ENCODE measurements at places on chromosomes 1 and 21.

DNA sequence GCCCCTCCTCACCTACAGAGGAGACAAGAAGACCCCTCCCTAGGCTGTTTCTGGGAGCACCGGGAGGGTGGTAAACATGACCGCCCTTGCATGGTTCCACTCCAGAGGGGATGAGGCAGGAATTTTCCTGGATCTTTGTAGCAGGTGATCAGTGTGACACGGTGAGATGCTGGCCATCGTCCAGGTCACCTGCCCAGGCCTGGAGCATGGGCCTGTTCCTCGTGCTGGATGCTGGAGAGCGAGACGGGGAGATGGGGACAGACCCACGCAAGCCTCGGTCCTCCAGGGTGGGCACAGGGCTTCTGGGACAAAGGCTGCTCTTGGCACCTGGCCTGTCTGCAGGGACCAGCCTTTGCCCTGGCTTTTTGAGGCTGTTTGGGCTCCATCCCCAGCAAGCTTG is 46.2 kb downstream of the DMRTB1 start:
- no peak for DNase-seq

DNA sequence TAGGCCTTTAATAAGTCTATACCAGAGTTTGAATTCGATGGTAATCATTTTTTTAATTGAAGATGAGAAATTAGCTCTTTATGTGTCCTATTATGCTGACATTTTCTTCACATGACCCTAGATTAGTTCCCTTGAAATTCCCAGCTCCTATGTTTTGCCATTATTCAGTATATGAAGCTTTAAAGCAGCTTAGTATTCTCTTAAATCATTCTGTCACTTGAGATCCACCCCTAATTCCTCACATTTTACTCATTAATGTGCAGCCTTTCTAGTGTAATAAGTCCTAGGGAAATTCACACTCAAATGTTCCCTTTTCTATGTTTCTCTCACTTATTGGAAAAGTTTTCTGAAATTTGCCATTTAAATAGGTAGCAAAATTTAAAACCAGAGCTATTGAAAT is 704.5 kb upstream of the B3GALT2 start:
- peak; percentile 5 for DNase-seq

- DNase-seq, result no peak
These were observed 17.6 kb downstream of the COL8A2 start for GRCh38 chr1:36107394-36107793.

GRCh38 chr1:217660353-217661062 is 29.4 kb downstream of the SPATA17 start:
- peak; percentile 85 for DNase-seq

DNA sequence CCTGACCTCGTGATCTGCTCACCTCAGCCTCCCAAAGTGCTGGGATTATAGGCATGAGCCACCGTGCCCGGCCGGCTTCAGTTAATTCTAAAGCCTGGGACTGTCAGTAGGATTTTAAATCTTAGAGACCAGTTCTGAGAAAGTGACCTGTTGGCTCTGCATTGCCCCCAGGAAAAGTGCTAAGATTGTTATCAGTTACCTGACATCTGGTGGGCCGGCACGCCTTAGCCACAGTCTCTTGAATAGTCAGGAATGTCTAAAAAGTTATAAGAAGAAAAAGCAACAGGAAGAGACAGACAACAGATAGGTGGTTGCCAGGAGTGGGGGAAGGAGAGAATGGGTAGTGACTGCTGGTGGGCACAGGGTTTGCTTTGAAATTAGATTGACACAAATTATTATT is 35.1 kb downstream of the RABGAP1L start:
- DNase-seq, result no peak

- no peak for DNase-seq
These were observed 72.1 kb downstream of the GPR52 start for GRCh38 chr1:174519844-174520243.

DNA sequence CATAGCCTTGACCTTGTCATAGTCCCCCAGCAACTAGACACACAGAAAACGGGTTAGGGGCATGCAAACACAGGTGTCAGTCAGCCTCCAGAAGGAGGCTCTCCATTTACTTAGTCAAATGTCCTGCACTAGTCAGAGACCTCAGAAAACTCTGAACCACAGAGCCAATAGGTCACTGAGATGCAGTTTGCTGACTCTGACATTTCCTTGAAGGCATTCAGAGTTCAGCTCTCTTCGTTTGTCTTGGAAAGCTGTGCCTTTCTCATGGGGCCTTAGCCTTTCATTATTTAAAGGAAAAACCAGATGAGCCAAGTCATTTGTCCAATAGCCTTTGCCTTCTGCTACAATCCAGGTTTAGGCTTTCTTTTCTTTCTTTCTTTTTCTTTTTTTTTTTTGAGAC is 3.5 kb downstream of the OLFML2B start:
- no peak for DNase-seq

DNA sequence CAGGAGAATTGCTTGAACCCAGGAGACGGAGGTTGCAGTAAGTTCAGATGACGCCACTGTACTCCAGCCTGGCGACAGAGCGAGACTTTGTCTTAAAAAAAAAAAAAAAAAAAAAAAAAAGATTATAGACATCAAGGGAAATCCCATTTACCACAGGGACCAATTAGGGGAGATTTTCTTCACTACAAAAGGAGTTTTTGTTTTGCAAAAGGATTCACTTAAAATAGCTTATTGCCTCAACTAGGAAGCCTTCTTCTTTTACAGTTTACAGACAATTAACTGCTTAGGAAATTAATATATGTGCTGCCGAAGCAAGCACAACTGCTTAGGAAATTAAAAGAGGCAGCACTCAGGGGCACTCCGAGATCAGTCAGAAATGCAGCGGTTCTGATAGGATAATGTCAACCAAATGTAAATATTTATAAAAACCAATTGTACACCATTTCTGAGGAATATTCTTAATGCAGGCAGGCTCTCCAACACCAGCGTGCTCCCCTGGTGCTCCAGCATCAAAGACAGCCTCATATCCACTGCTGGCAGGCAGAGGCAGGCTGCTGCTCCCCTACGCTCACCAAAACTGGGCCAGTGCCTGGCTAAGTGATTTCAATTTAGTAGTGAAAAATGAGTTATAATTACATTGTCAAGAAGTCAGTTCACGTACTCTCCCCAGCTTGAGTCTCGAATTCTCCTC is 107.9 kb upstream of the RAB4A start:
- DNase-seq, result no peak

- no peak for DNase-seq
These were observed 8.7 kb downstream of the PLXNA2 start for GRCh38 chr1:208235356-208235981.

DNA sequence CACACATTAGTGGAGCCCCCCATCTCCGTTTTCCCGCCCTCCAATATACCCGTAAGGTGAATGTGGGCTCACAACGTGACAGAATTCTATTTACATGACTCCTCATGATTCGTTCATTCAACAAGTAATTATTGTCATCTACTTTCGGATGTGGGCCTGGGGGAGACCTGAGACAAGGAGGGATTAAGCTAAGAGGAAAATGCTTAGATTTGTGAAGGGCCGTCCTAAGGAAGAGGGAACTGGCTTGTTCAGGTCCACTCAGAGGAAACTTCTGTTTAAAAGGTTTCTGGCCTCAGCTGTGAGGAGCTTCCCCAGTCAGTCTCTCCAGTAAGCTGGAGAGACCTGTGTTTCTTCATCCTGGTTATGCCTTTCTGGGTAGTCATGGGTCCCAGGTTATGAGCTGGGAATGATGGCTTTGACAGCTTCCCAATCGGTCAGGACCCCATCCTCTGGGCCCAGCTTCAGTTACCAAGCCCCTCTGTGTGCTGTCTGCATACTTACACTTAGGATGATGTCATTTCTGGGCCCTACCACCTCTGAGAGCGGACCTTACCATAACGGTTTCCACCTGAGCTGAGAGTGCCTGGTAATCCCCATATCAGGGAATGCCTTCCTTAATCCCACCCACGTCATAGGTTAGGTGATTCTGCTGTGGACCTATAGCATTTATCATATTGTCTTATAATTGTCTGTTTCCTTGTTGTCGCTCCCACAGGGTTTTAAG is 687 bp upstream of the ERI3 start:
- no peak for DNase-seq

DNA sequence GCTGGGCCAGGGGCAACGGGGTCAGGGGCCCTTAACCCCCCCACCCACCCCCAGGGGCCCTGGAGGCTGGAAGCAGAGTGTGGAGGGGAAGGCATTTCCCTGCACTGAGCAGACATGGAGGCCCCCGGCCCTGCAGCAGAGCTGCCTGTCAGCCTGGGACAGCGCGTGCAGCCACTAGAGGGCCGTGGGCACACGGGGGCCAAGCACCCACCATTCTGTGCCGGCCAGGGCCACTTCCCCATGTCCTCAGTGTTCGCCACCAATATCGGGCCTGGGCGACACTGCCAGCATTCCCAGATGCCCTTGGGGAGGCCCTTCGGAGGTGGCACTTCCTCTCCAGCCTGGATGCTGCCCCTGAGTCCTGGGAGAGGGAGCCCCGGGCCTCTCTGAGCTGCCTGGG is 23.2 kb upstream of the ARHGEF16 start:
- DNase-seq, result no peak

DNA sequence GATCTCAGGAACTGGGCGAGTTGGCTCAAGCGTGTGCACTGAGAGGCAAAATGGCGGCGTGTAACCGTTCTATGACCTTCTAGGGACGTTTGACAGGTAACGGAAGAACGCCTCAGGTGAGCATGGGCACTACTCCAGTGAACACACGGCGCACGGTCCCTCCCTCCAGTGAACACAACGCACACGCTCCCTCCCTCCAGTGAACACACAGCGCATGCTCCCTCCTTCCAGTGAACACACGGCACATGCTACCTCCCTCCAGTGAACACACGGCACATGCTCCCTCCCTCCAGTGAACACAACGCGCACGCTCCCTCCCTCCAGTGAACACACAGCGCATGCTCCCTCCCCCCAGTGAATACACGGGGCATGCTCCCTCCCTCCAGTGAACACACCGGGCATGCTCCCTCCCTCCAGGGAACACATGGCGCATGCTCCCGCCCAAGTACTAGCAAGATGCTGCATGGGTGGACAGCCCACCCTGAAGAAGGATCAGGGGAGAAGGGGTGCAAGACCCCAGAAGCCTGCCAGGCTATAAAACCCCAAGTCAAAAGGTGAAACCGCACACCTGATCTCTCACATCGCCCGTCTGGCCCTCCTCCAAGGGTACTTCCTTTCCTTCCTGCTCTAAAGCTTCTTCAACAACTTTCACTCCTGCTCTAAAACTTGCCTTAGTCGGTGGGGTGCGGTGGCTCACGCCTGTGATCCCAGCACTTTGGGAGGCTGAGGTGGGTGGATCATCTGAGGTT is 3.5 kb downstream of the C1orf159 start:
- no peak for DNase-seq

GRCh38 chr1:212218911-212219310 is 66.3 kb upstream of the PPP2R5A start:
- DNase-seq, result peak; percentile 86

GRCh38 chr1:204384636-204385352 is 25.1 kb upstream of the PLEKHA6 start:
- DNase-seq, result peak; percentile 25

DNA sequence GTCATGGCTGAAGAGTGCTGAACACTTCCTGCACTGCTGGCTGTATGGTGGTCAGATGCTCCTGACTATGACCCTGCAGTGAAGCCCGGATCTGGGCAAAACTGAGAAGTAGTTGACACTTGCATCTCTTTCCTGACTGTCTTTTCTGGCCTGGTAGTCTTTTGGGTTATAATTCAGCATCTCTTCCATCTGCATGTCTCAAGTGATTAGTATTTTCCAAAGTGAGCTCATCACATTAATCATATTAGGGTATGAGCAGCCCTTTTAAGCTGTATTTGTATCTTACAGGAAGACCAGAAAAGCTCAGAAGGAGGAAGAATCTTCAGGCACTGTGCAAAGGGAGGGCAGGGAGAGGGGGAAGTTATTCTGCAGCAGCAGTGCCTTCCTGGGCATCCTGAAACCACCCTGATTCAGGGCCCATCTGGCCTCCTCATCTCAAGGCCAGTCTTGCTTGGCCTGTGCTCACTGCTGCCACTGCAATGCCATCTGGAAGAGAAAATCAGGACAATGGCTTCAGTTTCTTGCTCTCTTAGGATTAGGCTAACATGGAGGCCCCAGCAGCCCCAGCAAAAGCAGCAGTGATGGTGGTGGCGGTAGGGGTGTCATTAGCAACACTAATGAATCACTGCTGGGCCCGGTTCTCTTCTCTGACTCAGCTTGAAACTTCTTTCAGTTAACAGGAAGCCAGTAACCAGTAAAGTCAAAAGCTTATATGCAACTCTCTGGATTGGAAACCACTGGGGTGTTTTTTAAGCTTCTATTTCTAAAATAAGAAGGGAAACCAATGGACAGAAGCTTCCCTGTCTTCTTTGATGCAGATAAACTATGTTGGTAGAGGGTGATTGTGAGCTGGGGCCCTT is 63.3 kb upstream of the WDR26 start:
- peak; percentile 94 for DNase-seq

DNA sequence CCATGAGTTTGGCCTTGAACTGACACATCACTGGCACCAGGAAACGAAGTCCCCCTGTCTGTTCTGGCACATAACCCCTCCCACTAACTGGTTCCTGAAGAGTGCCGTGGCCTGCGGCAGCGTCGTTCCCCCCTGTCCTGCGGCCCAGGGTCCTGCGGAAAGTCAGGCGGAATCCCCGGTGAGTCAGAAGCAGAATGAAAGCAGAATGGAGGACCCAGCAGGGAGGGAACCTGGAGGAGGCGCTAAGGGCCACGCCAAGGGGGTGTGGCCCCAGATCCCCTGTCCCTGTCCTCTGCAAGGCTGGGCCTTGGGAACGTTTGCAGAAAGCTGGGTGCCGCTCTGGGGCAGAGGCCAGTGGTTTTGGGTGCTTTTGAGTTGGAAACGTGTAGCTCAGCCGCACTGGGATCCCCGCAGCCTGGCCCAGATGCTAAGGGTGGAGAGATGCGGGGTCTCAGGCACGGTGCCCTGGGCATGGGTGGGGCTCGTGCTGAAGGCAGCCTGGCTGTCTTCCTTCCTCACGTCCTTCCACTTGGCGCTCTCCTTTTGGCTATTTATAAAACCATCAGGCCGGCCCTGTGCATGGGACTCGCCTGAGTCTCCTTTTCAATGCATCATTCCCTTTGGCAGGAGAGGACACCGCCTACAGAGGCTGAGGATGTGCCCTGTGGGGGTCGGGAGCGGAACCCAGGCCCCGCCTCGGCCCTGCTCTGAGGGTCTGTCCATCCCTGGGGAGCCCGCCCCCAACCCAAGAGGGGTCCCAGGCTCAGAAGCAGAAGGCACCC is 36.2 kb downstream of the TP73 start:
- no peak for DNase-seq

DNA sequence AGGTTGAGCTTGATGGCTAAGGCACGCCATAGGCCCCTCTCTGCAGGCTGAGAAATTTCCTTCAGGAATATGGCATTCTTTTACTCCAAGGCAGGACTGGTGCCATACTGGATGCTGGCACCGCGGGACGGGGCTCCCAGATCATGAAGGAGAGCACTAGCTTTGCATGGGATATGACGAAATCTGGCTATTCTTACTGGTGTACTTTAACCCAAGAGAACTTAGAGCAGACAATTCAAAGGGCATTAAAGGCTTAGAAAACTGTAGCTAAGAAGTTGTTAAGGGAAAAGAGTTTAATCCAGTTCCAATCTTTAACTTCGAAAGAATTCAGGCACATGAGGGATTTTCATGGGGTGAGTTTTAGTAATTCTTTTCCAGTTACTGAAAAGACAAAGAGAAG is 204.4 kb upstream of the ESRRG start:
- no peak for DNase-seq
